ENCODE measurements at places on chromosomes 2 and 18.

- DNase-seq, result no peak
Measured at GRCh38 chr2:128308284-128308731, 10.4 kb downstream of the HS6ST1 start.

- no peak for DNase-seq
Measured at GRCh38 chr18:61489334-61489733, 156.1 kb downstream of the CDH20 start.

GRCh38 chr2:42602876-42603219 is 34.4 kb downstream of the MTA3 start:
- DNase-seq, result no peak

GRCh38 chr2:204479557-204479956 is 65.7 kb upstream of the PARD3B start:
- no peak for DNase-seq

DNA sequence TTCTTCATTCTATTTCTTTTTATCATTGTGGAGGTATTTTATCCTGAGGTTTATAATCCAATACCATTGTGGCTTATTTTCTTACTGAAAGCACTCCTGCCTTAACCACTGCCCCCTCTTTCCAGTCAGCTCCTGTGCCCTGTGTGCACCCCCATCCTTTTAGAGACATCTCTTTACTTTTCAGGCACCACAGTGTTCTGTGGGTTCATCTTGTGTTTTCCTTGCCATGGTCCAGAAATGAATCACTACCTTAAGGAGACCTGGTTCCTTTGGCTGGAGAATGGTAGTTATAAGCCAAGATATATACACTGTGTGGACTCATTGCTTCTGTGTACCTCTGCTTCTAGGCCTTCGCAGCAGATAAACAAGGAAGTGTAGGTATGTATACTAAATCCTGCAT is 278.3 kb downstream of the PTGR3 start:
- DNase-seq, result no peak
